Stimulated activated CD8-positive, alpha-beta memory T cell treated with anti-CD3 and anti-CD28 coated beads, Interleukin-2, amount 100 ng/mL, for 1 hour (primary cell): ENCODE measurements at places on chromosomes 5 and 9.

GRCh38 chr9:92480291-92480771, 2.0 kb downstream of the ASPN start:
- no peak for DNase-seq

DNA sequence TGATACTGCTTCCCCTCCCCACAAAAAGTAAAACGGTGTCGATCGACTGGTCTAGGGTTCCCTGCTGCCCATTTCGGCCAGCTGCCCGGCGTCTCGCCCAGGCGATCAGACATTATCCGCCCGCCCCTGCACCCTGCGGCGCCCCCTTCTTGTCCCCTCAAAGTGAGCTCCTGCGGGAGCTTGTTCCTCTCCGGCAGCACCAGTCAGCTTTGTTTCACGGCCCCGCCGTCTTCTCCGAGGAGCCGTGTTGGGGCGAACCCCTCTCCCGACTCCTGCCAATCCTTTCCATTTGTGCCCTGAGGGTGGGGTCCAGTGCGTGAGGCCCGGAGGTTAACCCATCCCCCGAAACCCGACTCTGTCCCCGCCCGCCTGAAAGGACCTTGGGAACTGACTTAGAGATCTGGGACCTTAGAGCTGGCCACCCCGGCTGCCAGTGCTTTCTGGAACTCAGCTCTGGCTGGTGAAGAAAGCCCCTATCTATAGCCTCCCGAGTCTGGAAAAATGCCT, 518 bp downstream of the UBE2B start:
- no peak for DNase-seq

- DNase-seq: no peak
Measured at GRCh38 chr5:87138091-87138805, 129.4 kb upstream of the RASA1 start.

- no peak for DNase-seq
Measured at GRCh38 chr9:86977205-86977835, 30.0 kb upstream of the GAS1 start.

DNA sequence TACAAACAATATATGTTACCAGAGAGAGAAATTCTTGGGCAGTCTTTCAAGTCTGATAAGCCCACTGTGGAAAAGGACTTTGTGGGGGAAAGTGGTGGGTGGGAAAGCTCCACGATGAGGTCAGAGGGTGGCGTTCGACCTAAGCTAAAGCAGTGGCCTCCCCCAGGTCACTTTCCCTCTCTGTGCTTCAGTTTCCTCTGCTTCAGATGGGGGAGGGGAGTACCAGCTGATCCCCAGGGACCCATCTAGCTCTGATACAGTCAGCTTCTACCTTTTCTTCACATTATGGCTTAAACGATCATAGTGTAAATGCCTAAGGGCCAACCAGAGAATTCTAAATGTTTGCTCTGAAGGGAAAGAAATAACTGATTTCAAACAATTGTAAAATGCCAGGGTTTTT, 36.6 kb upstream of the ARSB start:
- no peak for DNase-seq
